ENCODE measurements at places on chromosomes 13 and 19.

DNA sequence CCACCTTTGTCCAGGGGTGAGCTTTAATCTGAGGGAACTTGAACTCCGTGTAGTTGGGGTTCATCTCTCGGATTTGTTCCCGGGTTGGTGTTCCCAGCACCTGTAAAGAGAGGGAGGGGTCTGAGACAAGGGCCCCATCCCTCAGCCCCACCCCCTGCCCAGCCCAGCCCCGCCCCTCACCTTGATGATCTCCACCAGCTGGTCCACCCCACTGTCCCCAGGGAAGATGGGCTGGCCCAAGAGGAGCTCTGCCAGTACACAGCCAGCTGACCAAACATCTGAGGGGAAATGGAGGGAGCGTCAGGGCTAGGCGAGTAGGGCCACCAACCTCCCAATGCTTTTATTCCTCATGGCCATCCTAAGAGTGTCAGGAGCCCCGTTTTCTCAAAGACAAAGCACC is 9.3 kb downstream of the GSK3A start:
- DNase-seq: no peak

DNA sequence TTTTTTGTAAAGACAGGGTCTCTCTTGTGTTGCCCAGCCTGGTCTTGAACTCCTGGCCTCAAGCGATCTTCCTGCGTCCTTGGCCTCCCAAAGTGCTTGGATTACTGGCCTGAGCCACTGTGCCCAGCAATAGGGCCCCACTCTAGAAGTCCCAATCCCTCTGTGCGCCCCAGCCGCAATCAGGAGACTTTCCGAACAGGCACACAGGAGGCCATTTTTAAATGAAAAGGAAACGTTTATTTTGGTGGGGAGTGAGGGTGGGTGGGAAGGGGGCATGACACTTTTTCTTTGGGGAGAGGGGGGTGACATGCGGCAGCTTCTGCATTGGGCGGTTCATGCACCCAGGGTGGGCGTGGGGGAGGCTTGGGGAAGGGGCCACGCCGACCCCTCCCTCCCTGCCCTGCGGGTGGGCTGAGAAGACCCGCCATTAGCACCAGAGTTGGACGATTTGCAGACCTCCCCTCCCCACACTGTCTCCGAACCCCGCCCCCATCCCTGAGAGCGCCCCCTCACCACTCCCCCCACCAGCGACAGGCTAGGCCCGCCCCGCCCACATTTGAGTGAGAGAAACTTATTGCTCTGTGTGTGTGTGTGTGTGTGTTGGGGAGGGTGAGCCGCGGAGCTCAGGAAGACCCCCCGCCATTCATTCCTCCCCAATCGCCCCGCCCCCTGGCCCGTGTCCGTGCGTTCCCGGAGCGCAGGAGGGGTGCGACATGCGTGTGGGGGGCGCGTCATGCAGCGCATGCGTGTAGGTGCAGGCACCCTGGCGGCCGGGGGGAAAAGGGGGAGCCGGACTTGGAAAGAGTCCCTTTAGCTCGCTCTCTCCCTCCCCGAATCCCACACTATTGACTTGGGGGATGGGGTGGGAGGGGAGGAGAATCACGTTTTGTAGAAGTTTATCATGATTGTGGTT is 17.2 kb downstream of the KCNC3 start:
- DNase-seq: no peak

- no peak for DNase-seq
Observed at GRCh38 chr19:30812099-30812678, 440.0 kb downstream of the ZNF536 start.

DNA sequence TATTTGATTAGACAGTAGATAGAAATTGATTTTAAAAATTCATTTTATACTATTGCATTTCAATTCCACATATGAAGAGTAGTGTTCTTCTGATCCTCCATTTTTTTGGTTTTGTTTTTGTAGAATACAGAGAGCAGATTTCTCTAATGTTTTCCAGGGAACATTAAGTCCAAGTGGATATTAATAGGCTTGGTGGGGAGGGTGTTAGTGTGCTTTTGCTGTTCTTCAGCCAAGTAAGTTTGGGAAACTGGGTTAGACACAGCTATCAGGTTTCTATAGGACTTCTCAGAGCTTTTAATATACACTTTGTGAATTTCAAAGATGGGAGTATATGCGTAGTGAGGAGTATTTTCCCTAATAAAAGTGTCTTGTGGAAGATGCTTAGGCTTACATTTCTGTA is 21.8 kb downstream of the NAA16 start:
- DNase-seq: no peak

- DNase-seq: peak; percentile 25
Observed at GRCh38 chr13:64684685-64685431, 2545.3 kb downstream of the PCDH9 start.
